ENCODE measurements at places on chromosomes 5 and 9.

DNA sequence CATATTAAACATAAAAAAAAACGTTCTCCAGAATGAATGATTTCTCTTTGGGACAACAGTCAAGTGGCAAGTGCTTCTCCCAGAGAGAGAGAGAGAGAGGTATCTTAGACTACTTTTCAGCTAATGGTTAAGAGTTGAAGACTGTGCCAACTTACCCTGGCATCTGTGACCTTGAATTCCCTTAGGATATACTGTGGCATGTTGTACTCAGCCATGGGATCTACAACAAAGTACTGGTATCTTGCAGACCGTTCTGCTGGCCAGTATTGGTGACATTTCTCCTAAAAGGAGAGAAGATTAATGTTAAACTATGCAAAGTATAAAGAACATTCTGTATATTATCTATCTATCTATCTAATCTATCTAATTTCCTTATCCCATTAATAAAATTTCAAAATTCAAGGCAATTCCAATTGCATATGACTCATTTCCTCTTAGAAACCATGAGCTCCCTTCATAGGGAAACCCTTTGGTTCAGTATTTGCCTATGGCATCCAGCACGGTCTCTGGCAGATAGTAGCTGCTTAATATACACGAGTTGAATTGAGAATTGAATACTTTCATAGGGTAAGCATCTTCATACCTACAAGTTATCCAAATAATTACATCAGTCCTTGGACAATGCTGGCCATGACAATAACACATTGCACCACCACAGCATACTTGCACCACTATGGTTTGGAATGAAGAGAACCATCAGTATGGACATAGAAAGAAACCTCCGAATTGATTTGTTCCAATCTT lies 539.4 kb upstream of the DMAC1 start:
- no peak for DNase-seq

GRCh38 chr9:107931071-107931715 lies 441.6 kb upstream of the KLF4 start:
- DNase-seq = no peak

DNA sequence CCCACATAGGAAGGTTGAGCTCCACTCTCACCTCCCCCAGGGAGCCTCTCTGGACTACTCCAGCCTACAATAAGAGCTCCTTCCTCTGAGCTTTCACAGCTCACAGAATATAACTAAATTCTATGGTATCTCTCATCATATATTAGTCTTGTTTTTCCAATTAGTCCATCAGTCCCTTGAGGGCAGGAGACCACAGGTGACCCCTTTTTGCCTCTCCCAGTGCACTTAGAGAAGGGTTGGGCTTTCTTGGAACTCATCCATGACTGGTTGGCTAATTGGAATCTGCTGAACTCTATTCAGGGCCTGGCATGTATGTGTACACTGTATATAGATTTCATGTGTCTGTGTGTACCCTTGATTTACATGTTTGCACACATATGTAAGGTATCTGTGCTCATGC lies 50.4 kb upstream of the ARAP3 start:
- DNase-seq = no peak

DNA sequence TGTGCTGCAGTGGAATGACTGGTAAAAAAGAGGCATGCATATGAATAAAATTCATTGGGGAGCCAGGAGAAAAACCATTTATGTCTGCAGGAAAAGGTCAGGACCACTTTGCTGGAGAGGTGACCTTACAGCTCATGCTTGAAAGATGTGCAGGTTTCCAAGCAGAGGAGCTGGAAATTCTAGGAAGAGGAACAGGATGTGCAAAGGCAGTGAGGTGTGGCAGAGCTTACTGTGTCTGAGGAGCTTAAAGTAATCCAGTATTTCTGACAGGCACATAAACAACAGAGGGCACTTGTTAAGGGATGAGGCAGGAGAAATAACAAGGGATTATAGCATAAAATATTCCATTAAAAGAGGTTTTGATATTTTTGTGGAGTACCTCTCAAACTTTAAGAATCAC lies 203.2 kb downstream of the CD180 start:
- DNase-seq = no peak

GRCh38 chr5:91885291-91886265 lies 502.5 kb upstream of the ARRDC3 start:
- peak; percentile 15 for DNase-seq

DNA sequence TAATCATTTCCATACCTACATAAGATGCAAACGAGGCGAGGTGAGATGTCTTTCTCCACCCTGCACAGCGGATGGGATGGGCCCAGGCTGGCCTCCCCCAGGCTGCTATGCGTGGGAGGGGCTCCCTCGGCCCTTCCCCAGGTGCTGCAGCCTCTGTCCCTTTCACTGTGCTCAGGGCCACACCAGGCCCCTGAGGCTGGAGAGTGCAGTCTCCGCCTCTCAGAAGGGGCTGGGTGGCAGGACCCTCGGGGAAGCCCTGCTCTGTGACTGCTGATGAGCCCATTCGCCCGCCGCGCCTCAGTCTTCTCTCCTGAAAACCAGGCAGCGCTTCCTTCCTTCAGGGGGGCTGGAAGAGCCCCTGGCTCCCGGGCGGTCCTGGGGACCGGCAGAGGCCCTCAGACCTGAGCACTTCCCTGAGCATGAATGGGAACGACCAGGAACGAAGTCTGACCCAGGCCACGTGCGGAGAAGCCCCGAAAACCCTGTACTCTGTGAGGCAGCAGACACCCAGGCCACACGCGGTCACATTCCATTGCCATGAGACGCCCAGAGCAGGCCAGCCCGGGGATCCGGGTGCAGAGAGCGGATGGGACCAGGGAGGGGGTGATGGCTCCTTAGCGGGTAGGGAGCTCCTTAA lies 21.9 kb upstream of the NOTCH1 start:
- DNase-seq = peak; percentile 92

DNA sequence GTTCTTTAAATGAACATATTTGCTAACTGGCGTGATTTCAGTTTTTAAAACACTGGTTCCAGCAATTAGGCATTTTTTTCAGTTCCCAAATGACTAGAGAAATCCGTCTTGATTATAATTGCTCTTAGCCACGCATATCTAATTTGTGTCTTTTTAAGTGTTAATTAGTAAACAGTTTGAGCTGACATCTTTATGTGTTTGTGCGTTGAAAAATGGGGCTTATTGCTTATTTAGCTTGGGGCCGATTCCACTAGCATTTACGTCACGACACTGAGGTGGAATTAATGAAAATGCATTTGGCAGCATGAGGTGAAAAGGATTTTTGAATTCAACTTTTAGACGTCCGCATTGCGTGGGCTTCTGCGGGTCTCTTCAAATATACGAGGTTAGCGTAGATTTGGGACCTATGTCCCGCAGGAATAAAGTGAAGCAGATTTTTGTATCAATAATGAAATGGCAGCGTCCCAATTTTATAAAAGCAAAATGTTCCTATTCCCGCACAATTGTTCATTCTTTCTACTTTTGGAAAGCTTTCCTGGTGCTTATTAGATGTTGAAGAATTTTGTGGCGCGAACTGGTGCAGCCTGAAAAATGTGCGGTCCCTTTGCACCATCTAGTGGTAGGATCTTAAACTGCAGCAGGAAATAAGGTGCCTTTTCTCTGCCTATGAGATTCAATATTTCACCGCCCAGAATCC lies 122.7 kb upstream of the LMX1B start:
- DNase-seq = peak; percentile 62

GRCh38 chr5:10489810-10490426 lies 48.2 kb downstream of the ROPN1L start:
- DNase-seq = no peak

- no peak for DNase-seq
These were observed 39.7 kb downstream of the TLE1 start for GRCh38 chr9:81649475-81650240.
